Urinary bladder (tissue), 4 donors: ENCODE measurements at places on chromosomes 16 and 17. TPM values are rescaled to one million over a fixed set of nuclear protein-coding genes. Genes with fewer than 3 reads are reported as not detected.

The FOXJ1 gene
- total RNA-seq, result 0.90 TPM

The CDH16 gene
- total RNA-seq, result not detected

The HSD17B1 gene
- total RNA-seq, result 1.5 TPM

The CTRB1 gene
- not detected for total RNA-seq

The RGS9 gene
- 9.4 TPM for total RNA-seq

The CRYBA1 gene
- total RNA-seq, result not detected

The CA4 gene
- 0.42 TPM for total RNA-seq

The ZPBP2 gene
- total RNA-seq, result not detected

The ABCC6 gene
- total RNA-seq, result 2.8 TPM

The PRSS53 gene
- 1.1 TPM for total RNA-seq

The DYNLRB2 gene
- total RNA-seq, result 1.9 TPM

The MT1G gene
- total RNA-seq, result not detected

DNA sequence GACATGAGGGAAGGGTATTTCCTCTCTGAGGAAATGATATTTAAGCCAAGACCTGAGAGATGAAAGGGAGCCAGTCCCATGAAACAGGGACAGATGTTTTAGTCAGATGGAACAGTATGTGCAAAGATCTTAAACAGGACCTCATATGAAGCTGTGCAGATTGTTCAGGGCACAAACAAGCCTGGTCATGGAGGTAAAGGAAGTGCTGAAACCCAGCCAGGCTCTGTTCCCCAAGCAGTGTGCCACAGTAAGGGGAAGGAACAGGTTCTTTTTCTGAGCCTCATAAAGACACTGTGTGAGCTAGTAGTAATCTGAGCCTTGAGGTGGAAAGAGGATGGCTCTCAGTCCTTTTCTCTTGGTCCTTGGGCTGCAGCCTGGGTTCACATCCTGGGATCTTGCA, 159.9 kb downstream of the ANKFN1 start:
- no peak for DNase-seq

- DNase-seq, result no peak
These were observed 33.7 kb downstream of the TADA2A start for GRCh38 chr17:37440424-37440823.

- no peak for DNase-seq
These were observed 32.1 kb downstream of the WSB1 start for GRCh38 chr17:27326051-27326450.

- no peak for DNase-seq
These were observed 211.9 kb downstream of the KATNIP start for GRCh38 chr16:27761816-27762215.

- peak; percentile 57 for DNase-seq
These were observed 748 bp upstream of the CMTM3 start for GRCh38 chr16:66603537-66604375.

- DNase-seq, result no peak
These were observed 285.0 kb upstream of the ERCC4 start for GRCh38 chr16:13634959-13635358.

GRCh38 chr16:81472391-81472790, 27.8 kb downstream of the CMIP start:
- no peak for DNase-seq

DNA sequence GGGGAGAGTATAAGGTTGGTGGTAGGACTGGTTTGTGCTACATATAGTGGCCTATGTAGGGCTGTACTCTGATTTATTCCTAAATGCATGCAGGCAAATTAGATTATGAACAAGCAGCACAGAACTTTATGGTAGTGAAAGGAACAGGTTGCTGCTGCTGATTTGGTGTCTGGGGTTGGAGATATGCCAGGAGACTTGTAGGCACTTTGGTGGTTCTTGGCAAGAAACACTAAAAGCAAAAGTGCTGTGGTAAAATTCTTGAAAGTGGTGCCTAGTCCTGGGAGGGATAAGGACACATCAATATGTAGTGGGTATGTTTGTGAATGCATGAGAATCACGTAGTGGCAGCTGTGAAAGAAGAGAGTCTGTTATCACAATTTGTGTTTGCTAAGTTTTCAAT, 2126.0 kb downstream of the TP53TG3F start:
- DNase-seq, result no peak

DNA sequence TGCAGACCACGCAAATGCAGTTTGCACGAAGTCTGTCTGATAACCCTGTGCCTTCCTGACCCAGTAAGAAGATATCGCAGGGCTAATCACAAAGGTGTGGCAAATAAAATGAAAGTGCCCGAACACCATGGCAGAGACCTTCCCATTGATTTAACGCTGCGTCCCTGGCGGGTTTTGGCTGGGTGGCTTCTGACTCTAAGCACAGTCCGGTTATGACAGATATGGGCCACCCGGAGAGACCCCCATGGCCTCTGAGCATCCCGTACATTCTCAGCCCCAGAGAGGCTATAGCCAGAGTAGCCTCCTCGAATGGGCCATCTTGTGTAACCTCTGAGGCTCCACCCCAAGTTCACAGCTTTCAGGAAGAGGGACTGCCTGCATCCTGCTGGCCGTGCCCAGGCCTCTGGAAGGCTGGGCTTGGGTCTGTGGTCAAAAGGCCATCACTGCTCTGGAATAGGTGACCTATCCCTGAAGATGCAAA, 5.5 kb downstream of the FOXC2 start:
- DNase-seq, result no peak

DNA sequence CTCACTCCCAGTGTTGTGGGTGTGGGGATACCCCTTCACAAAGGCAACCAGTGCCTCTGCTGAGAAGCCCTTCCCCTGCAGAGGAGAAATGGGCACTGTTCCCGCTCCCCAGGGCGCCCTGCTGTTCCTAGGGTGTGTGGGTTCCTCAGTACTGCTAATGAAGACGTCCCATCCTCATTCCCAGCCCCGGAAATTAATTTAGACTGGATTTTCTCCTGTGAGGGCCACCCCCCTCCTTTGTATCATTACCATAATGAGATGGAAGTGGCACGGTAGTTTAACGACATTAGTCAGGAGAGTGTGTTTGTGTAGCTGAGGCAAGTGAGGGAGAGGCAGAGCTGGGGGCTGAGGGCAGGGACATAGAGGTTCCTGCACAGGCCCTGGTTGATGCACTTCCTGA, 53.2 kb downstream of the PIPOX start:
- DNase-seq, result no peak

DNA sequence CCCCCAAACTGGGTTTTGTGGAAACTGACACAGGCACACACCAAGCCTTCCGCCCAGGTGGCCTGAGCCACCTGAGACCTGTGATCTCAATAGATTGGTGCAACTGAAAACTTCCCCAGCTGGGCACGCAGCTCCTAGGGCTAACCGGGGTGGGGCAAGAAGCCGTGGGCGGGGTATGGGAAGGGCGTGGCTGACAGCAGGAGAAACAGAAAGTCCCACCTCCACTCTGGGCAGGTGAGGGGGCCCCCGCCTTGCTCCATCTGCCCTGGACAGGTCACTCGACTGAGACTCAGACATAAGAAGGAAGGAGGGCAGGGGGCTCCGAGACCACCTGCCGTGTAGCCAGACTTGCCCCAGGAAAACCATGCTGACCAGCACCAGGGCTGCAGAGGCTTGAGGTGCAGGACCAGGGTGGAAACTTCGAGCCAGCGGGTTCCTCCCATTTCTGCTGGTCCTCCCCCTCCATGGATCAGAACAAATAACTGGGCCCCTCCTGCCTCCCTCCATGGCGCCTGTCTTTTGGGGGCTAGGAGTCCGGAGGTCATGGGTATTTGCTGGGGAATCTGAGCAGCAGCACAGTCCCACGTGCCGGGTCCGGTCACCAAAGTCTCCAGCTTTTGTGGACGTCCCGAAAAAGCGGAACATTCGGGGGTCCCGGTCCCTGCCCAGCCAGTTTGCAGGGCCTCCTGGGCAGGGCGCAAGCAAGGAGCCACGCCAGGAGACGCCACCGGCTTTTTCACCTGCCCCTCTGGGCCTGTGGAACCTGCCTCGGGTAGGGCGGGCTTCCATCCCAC, 1.3 kb downstream of the TIMP2 start:
- DNase-seq, result no peak

DNA sequence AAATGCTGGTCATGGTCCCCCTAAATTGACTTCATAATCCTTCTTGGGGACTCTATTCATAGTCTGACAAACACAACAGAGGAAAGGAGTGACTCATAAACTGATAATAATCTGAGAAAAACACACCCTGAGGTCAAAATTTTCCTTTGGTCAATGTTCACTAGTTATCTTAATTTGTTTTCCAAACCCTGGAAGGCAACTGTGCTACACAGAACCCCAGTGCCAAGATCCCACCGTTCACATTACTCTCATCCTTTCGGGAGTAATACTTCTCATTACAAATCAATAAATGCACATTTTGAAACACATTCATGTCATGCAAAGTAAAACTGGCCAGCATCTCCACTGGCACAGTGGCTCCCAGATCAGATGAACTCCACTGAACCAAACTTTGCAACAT, 23.2 kb downstream of the COIL start:
- DNase-seq, result no peak

- no peak for DNase-seq
These were observed 11.8 kb upstream of the SLFN13 start for GRCh38 chr17:35460354-35460851.

- DNase-seq, result no peak
These were observed 424.7 kb upstream of the MAF start for GRCh38 chr16:80025236-80025635.

GRCh38 chr16:31186176-31186575, 6.2 kb downstream of the FUS start:
- DNase-seq, result no peak

DNA sequence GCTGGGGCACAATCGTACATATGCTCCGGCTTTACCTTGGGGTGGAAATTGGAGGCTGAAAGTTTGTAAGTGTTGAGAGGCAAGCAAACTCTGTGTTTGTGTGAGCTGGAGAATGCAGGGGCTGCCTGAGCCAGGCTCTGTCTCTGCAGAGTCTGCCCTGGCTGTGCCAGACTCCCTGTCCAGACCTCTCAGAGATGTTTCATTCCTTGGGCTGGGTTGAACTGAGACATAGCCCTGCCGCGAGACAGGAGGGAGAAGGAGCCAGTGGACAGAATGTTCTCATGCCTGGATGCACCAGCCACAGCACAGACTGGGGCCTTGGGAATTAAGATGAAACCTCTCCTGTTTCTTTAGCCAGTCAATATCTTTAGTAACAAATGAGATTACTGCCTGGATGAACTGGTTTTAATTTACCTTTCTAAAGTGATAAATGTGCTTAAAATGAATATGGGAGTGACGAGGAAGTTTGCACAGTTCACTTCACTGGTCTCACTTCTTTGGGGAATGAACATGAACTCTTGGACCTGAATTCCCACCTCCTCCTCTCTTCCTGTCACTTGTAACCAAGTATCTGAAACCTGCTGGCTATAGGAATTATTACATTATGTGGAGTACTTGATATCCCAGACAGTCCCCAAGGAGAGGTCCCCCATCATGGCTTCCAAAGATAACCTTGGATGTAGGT, 40.1 kb downstream of the YPEL2 start:
- no peak for DNase-seq

DNA sequence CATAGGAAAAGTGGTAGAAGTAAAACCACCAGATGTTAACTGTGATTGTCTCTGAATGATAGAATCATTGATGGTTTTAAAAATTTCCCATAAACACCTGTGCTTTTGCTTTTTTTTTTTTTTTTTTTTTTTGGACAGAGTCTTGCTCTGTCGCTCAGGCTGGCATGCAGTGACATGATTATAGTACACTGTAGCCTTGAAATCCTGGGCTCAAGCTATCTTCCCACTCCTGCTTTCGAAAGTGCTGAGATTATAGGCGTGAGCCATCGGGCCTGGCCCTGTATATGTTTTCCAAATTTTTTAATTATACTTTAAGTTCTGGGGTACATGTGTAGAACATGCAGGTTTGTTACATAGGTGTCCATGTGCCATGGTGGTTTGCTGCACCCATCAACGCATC, 80.5 kb downstream of the NF1 start:
- no peak for DNase-seq

DNA sequence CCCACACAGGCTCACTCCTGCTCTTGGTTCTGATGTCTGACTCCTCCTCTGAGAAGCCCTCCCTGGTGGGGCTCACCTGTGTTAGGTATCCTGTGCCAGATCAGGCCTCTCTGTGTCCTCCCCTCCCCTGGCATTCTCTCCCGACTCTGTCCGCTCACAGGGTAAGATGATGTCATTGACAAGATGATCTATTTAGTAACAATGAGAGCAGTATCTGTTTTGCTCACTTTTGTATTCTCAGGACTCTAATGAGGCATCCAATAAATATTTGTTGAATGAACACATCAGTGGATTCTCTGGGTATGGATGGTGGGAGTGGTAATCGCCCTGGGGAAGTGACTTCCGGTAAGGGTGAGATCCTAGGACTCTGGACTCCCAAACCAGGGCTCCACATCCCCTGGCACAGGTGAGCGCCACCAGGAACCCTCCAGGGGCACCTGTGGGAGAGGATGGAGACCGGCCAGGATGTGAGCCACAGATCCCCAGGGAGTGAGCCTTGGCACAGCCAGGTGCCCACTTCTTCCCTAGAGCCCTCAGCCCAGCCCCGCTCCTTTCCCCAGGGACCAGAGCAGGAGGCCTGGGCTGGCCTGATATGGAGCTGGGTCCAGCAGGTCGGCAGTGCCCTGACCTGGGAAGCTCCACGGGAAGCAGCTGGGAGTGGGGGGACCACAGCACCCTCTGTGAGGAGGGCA, 5.4 kb upstream of the HAP1 start:
- DNase-seq, result no peak

DNA sequence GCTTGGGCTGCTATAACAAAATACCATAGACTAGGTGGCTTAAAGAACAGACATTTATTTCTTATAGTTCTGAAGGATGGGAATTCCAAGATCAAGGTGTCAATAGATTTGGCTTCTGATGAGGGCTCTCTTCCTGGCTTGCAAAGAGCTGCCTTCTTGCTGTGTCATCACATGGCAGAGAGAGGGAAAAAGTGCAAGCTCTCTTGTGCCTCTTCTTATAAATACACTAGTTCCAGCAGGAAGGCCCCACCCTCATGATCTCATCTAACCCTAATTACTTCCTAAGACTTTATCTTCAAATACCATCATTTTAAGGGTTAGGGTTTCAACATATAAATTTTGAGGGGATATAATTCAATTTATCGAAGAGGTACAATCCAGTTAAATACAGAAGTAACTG, 30.6 kb downstream of the ABCA9 start:
- no peak for DNase-seq

GRCh38 chr16:79006206-79006605, 594.3 kb downstream of the MAF start:
- DNase-seq, result no peak

DNA sequence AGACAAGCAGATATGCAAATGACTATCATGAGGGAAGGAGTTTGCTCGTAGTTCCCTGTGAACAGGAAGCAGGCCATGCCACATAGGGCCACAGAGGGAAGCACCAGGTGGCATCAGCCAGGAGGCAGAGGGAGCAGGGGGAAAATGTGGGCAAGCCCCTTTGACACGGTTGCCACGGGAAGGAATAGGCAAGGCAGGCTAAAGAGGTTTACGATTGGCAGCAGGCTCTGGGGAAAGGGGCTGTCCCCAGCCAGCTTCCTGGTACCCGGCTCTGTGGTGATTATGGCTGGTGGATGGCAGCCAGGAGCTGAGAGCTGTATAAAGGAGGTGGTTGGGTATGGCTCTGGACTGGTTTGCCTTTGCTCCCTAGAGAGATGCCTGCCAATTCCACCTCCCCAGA, 848 bp downstream of the CES3 start:
- DNase-seq, result no peak
